Naive thymus-derived CD8-positive, alpha-beta T cell (primary cell): ENCODE measurements at places on chromosomes 3 and 15. TPM values are rescaled to one million over a fixed set of nuclear protein-coding genes. Genes with fewer than 3 reads are reported as not detected.

GRCh38 chr15:22224241-22224671 lies 143.9 kb downstream of the OR4M2 start:
- H3K4me1 ChIP-seq, result peaks cover 34% of the 10 kb centered on the region
- peaks cover 9% of the 10 kb centered on the region for H3K27me3 ChIP-seq
- H3K36me3 ChIP-seq, result no peaks in the 10 kb centered on the region
- DNase-seq, result no peak

DNA sequence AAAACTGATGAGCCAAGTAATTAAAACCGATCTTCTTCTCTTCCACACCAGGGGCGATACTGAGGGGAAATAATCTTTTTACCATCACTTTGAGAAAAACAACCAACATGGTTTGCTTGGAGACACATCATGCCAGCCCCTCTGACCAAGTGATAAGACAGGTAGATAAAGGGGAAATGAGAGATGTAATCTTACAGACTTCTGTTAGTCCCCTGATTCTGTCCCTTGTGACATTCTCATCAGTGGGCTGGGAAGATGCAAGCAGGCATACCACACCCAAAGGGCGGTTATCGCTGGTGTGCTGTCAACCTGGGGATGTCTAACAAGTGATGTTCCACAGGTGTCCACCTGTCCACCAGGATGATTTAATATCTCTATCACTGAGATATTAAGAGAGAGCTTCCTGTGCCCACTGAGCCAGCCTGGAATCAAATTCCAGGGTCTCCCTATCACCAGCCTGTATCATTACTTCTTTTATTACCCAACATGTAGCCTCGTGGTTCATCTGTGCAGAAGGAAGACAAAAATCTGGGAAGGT lies 315.0 kb downstream of the FOXP1 start:
- peak overlapping the region; percentile 72 for H3K27ac ChIP-seq
- no peak for DNase-seq

The C3orf85 gene
- total RNA-seq, result not detected

The ZNF501 gene
- 3.9 TPM for total RNA-seq

GRCh38 chr15:60215225-60215963 lies 182.4 kb downstream of the ANXA2 start:
- no peak for DNase-seq
- H3K4me3 ChIP-seq, result no peak overlapping the region
- H3K27ac ChIP-seq, result no peak overlapping the region
- no peaks in the 10 kb centered on the region for H3K4me1 ChIP-seq

DNA sequence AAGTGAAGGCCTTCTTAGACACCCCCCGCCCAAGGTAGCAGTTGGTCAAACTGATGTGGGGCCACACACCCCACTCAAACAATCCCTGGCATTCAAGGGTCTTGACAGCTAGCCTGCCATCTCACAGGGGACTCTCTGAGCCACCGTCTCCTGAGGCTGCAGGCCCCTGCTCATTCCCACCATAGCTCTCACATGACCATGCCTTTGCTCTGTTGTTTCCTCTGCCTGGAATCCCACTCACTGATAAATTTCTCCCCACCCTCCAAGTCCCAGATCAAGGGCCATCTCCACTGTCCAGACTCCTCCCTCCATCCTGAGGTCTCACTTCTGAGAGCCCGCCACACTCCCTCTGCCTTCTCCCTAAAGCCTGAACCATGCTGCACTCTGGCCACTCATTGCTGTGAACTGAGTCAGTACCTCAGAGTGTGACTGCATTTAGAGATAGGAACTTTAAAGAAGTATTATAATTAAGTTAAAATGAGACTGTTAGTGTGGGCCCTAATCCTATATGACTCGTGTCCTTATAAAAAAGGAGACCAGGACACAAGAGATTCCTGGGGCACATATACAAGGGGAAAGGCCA lies 10.0 kb downstream of the WNT7A start:
- H3K4me3 ChIP-seq, result no peak overlapping the region
- peaks cover 10% of the 10 kb centered on the region for H3K36me3 ChIP-seq
- H3K27me3 ChIP-seq, result no peaks in the 10 kb centered on the region
- H3K27ac ChIP-seq, result peak overlapping the region; percentile 56
- H3K4me1 ChIP-seq, result peaks cover 32% of the 10 kb centered on the region

DNA sequence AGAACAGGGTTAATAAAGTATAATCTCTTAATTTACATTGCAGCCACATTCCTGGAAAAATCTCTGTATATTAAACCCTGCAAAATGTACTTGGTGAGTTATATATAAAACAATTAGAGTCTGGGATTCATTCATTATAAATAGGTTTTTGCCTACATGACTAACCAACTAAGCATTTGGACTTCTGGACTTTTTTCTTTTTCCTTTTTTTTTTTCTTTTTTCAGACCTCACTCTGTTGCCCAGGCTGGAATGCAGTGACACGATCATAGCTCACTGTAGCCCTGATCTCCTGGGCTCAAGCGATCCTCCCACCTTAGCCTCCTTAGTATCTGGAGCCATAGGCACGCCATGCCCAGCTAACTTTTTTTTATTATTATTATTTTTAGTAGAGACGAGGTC lies 4.5 kb downstream of the DNAJC13 start:
- peaks cover 3% of the 10 kb centered on the region for H3K36me3 ChIP-seq
- peaks cover 61% of the 10 kb centered on the region for H3K4me1 ChIP-seq
- H3K27ac ChIP-seq, result no peak overlapping the region
- no peak overlapping the region for H3K4me3 ChIP-seq

The FAM81A gene
- 0.21 TPM for total RNA-seq

The ITIH1 gene
- total RNA-seq, result not detected

DNA sequence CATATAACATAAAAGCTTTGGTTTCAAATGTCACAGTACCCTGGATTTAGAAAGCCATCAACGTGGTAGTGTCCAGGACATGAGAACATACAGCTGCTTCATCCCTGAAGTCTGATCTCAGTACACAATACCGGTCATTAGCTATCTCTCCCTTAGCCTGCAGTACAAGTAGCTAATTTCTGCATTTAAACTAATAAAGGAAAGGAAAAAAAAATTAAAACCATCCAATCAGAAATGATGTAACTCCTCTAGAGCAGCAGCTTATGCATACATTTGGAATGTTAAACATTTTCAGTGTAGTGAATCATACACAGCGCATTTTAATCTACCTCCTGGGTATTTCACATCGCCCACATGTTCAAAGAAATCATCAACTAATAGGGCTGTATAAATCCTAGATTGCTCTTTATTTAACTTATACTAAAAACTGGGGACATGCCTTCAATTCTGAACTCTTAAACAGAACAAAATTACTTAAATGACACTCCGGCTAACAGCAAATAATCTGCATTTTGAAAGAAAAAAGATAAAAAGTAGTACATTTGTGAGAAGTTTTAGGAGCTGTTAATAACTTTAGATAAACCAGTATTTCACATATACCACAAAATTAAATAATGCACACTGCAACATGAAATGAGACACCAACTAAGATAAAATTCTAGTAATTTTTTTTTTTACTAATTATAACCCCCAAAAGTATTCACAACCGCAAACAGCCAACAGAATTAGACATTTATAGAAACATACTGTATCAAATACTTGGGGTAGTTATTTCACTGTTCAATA lies 3.7 kb downstream of the IGF2BP2 start:
- no peak overlapping the region for H3K4me3 ChIP-seq
- peaks cover 1% of the 10 kb centered on the region for H3K36me3 ChIP-seq
- H3K4me1 ChIP-seq, result peaks cover 7% of the 10 kb centered on the region
- no peak for DNase-seq
- H3K27me3 ChIP-seq, result peaks cover 67% of the 10 kb centered on the region

GRCh38 chr3:115845986-115846385 lies 222.7 kb downstream of the GAP43 start:
- H3K27ac ChIP-seq, result no peak overlapping the region
- no peak for DNase-seq
- H3K4me1 ChIP-seq, result no peaks in the 10 kb centered on the region
- H3K27me3 ChIP-seq, result peaks cover 7% of the 10 kb centered on the region
